T1000 (cell line): ENCODE measurements at places on chromosomes 7 and 10.

DNA sequence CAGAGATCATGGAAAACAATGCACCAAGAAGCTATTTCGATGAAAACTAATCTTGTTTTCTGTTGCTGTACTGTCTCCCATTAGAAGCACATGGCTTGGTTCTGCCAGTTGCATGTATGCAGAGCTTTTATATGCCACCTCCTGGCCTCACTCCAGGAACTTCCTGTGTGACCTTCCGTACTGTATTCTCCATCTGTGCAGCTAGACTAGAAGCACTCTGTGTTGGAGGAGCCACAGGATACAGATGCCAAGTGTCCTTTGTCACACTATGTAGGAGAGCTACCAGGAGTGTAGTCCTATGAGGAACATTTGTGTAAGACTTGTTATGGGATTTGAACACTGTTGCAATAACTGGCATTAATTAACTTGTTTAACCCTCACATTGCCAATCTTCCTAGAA lies 503.5 kb upstream of the TPK1 start:
- DNase-seq: no peak

DNA sequence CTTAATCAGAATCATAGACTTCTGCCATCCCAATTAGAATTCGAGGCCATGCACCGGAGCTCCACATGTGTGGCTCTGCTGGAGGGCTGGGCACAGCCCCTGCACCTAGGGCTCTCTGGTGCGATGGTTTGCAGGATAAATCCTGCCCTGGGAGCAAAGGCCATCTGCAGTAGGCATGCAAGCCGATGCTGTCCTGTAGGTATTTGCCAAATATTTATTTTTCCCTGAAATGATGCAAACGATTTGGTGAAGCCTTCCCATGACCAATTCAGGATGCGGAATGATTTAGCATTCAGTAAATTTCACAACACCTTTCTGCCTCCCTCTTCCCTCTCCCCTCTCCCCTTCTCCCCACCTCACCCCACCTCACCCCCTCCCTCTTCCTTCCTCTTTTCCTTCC lies 170.6 kb downstream of the EBF3 start:
- DNase-seq: no peak

DNA sequence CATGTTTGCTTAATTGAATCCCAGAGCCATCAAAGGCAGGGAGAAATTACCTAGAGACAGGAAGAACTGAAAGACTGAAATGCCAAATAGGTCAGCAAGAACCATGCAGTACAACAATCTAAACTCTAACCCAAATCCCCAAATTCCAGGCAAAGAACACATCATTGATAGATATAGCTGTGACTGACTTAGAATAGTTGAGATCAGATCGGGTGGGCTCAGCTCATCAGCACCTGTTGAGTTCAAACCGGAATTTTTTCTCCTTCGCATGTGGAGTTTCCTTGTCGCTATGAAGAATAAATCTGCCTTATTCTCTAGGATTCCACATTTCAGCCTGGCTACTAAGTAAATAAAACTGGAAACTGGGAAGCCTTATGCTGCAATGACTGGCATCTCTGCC lies 1.4 kb downstream of the ANKMY2 start:
- no peak for DNase-seq

DNA sequence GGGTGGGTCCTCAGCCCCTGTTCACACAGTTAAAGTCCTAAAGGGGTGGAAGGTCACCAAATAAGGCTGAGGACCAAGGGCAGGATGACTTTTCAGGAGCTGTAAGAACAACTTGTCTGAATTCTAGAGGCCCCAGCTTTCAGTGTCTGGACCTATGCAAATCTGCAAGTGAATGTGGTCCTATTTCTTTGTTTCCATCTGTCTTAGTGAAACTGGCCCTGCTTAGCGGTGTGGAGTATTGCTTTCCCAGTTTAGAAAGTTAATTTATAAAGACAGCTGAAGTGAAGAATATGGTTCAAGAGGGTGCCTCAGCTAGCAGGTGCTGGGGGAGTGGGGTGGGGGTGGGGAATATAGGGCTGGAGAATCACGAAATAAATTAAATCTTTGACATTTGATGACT lies 40.1 kb downstream of the HHEX start:
- DNase-seq: no peak

DNA sequence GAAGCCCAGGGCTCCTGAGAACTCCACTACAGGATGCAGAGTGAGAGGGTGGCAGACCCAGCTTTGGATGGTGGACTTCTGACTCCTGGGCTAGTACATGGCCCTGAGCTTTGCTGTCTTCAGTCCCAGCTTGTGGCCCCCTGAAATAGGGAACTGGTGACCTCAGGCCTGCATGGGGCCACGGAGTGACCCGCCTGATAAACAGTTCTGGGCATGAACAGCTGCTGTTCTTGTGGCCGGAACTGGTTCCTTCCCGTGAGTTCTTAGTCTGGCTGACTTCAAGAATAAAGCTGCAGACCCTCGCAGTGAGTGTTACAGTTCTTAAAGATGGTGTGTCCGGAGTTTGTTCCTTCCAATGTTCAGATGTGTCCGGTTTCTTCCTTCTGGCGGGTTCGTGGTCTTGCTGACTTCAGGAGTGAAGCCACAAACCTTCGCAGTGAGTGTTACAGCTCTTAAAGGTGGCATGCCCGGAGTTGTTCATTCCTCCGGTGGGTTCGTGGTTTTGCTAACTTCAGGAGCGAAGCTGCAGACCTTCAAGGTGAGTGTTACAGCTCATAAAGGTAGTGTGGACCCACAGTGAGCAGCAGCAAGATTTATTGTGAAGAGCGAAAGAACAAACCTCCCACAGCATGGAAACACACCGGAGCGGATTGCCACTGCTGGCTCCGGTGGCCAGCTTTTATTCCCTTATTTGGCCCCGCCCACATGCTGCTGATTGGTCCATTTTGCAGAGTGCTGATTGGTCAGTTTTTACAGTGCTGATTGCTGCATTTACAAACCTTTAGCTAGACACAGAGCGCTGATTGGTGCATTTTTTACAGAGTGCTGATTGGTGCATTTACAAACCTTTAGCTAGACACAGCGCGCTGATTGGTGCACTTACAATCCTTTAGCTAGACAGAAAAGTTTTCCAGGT lies 268.0 kb downstream of the ZEB1 start:
- no peak for DNase-seq

DNA sequence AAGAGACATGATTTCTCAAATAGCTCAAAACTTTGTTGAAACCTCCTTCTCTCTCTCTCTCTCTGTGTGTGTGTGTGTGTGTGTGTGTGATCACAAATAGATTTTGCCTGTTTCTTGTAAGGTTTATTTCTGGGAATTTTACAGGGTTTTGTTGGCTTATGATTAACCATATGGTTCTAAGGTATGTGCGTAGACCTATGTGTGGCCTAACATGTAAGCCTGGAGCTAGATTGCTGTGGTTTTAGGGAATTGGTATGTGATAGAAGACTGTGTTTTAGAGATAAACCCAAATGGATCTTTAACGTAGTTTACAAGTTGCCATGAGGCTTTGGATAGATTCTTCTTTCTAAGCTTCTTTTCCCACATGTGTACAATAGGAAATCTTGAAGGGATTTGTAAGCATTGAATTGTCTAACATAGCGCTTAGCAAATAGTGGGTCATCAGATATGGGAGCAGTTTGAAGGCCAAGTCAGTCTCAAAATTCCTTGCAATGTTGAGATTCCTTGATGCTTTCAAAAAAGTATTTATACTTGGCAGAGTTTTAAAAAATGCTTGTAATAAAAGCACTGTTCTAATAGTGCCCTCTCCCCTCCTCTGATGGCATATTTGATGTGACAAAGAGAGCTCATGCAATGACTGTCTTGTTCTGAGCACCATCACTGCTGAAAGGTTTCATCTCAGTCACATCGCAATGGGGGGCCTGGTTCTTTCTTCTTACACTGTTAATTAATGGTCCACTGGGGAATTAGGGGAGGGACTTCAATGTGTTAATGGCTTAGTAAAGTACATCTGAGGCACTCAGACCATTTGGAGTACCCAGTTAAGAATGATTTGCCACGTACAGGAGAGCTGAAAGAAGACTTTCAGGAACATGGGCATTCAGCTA lies 118.2 kb downstream of the SNX10 start:
- DNase-seq: no peak

DNA sequence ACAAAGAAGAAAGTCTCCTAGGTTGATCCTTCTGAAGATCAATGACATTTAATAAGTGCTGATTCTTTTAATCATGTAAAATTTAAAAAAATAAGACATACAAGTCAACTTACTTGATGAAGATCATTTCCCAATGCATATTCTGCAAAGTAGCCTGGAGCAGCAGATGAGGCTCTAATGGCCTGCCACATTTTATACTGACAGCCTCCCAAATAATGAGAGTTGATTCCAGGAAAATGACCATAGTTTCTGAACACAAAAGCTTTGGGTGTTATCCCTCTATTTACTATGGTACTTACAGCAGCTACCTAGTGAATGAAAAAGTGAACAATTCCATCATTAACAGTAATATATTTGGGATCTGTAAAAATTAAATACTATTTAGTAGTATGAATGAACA lies 31.4 kb upstream of the NRCAM start:
- DNase-seq: no peak

- no peak for DNase-seq
Observed at GRCh38 chr7:47405286-47405904, 176.5 kb downstream of the TNS3 start.
